ENCODE measurements at places on chromosomes 6 and 20.

DNA sequence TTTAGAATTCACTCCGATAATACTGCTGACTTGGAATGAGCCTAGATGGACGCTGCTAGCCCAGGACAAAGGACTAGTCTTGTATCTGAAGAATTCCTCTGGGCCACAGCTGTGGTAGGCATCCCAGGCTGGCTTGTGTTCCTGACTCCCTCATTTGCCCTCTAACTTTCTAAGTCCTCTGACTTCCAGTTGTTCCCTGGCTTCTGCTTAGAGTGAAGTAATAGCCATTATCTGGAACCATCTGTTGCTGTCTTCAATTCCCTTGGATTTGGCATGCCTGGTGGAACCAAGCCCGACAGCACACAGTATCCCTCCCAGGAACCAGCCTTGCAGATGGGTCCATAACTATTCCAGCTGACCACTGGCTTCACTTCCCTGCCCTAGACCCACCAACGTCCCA, 376.0 kb downstream of the SYNE1 start:
- no peak for DNase-seq

DNA sequence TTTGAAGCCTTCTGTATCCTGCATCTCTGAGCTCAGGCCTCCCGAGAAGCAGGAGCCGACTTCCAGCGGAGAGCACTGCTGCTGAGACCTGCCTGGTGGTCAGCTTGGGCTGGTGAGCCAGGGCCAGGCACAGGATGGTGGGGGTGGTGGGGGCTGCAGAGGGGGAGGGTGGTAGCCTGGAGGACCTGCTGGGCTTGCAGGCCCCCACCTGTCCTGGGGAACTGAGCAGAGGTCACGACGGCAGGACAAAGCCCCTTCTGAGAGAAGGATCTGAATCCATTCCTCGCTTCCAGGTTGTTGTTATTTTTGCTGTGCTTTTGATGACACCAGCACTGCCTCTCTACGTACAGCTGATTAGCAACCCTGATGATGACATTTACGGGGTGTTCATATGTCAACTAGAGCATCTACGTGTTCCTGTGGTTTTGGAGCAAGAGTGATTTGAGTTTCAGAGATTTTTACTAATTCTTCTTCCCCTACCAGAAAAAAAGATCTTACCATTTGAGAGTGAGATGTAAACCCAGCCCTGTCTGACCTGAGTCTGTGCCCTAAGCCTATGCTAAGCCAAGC, 35.7 kb upstream of the CD93 start:
- DNase-seq, result no peak

- no peak for DNase-seq
Observed at GRCh38 chr6:111157412-111157811, 70.1 kb downstream of the SLC16A10 start.

- no peak for DNase-seq
Observed at GRCh38 chr20:63699466-63700198, 3.2 kb downstream of the TNFRSF6B start.

- DNase-seq, result peak; percentile 87
Observed at GRCh38 chr6:158819213-158819976, at the start of gene EZR. EZR (minus strand) TSS chr6:158819368; CDS start chr6:158818093, 1,275 bp downstream.

GRCh38 chr6:2791450-2791974, 26.3 kb downstream of the WRNIP1 start:
- no peak for DNase-seq
